Suppressor macrophage treated with lipopolysaccharide for 4 hours (primary cell): ENCODE measurements at places on chromosomes 1 and 21.

GRCh38 chr1:117612517-117613248, 6.8 kb downstream of the TENT5C start:
- DNase-seq = peak; percentile 57

DNA sequence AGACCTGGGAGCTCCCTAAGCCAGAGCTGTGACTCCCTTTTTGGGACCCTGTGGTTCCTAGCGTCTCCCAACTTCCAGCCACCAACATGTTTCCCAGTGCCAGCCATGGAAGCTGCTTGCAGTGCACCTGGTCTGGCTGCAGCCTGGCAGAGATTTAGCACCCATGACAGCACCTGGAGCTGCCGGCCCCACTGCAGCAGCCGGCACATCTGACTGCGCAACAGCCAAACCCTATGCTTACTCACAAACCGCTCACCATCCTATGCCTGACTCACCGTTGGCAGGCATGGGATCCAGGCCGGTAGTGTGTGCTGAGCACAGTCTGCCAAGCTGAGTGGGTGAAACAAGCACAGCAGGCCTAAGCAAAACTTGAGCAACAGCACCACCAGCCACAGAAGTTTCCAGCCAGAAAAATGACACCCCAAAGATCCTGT, 435.9 kb upstream of the PRMT6 start:
- DNase-seq = no peak

- DNase-seq = no peak
These were observed 9.2 kb downstream of the UBXN11 start for GRCh38 chr1:26297057-26297790.

GRCh38 chr1:169765580-169766331, 29.0 kb downstream of the METTL18 start:
- no peak for DNase-seq

- DNase-seq = no peak
These were observed 54.1 kb upstream of the BCAR3 start for GRCh38 chr1:93735722-93736121.

DNA sequence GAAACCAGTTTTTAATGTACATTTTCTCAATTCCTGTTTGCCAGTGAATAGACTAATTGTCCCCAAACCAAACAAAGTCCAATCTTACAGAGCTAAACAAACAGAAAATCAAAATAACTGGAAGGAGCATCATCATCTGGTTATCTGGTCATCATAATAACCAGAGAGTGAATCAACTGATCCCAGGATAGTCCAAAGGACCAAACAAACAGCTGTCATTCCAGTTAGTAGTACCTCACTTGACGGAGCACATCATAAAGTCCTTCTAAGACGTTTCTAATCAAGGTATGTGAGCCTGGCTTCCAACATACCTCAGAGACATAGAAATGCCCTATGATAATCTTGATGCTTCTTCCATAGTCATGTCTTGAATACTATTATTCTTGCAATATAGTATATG, 240.5 kb downstream of the LTN1 start:
- no peak for DNase-seq
